ENCODE measurements at places on chromosomes 1 and 21.

GRCh38 chr1:24931146-24931467 lies 1.0 kb upstream of the RUNX3 start:
- DNase-seq: no peak

DNA sequence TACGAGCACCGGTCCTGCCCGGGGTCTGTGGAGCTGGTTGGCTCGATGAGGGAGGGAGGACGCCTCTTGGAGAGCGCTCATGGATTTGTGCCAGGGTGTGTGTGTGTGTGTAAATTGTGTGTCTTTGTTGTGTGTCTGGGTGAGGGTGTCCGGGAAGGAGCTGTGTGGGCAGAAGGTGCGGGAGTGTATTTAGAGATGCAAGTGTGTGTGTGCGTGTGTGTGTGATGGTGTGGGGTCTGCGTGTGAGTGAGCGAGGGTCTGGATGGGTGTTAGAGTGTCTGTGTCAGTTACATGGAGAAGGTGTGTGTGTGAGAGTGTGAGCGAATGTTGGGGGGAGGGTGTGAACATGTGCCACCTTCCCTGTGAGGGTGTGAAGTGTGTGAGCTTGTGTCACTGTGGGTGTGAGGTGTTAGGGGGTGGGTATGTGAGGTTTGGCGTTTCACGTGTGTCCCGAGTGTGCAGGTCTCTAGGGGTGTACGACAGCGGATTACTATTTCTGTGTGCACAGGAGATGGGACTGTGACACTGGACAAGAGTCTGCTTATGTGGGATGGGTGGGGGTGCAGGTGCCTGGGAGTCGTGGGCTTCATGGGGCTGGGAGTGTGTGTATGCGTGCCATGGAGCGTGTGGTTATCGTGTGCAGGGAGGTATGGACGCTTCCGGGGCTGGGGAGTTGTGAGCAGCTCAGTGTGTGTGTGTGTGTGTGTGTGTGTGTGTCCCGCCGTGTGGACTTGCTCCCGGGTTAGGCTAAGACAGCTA lies 880 bp downstream of the IGSF21 start:
- DNase-seq: no peak

DNA sequence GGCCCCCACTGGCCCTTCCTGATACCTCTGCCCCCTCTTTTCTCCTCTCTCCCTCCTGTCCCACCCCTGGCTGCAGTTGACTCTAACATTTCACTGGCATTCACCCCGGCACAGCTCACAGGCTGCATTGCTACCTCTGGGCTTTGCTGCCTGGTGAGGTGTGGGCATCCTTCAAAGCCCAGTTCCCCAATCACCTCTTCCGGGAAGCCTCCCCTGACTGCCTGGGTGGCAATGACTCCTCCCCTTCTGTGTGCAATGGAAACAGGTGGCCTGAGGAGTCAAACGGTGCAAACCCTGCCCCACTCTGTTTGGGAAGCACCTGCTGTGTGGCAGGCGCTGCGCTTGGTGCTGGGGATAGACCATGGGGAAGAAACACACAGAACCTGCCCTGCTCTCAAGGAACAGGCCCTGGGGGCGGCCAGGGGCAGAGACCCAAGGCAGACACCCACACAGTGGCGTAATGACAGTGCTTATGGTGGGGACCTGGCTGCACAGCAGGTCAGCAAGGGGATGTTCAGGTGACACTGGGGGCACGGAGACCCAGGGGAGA lies 39.3 kb upstream of the POFUT2 start:
- DNase-seq: no peak

DNA sequence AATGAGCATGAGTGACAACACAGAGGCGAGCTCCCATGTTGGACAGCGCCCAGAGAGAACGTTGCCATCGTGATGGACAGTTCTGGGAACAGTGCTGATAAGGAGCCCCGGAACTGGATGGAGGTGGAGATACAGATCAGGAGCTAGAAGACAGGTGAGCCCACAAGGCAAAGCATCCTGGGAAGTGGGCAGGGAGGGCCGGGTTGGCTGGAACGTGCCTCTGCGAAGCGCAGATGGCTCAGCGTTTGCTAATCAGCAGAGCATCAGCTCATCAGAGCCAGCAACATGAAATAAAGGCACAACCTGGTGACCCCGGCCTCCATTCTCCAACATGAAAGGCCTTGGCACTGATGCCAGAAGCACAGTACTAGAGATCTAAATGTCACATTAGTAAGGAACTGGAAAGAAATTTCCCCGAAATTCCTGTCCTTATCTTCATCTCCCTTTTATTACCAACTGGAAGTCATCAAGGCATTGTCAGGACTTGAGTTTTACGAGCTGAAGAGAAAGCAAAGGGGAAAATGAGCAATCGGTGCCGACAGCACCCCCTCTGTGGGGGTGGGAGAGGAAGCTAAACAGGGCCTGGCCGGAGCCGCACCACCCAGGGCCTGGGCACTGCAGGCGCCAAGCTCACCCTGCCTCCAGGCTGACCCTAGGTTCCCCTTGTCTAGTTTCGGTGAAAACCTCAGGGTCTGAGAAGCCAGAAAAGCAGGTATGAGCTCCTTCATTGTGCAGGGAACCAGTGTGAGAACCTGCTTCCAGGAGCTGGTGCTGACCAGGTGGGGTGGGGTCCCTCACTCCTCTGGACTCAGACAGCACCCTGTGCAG lies 19.9 kb downstream of the ABCA4 start:
- no peak for DNase-seq

- DNase-seq: no peak
Observed at GRCh38 chr1:185317886-185318310, 855 bp upstream of the IVNS1ABP start.

- DNase-seq: no peak
Observed at GRCh38 chr1:45787905-45788304, 15.5 kb upstream of the MAST2 start.

DNA sequence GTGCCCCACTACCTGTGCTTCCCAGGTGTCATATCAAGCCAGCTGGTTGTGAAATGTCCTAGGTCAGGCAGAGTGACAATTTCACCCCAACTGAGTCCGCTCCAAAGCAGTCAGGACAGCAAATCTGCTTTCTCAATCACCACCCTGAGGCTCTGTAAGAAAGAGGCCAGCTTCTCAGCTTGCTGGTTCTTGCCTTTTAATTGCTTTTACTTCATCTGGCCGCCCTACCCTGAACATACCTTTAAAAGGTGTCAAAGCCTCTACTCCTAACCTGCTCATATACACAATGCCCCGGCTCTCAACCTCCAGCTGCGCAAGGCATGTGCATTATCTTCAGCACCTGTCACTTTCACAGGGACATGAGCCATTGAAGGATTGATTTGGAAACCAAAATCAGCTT lies 581.6 kb downstream of the NPHP4 start:
- DNase-seq: no peak

- no peak for DNase-seq
Observed at GRCh38 chr1:156118177-156118868, 3.8 kb downstream of the LMNA start.

DNA sequence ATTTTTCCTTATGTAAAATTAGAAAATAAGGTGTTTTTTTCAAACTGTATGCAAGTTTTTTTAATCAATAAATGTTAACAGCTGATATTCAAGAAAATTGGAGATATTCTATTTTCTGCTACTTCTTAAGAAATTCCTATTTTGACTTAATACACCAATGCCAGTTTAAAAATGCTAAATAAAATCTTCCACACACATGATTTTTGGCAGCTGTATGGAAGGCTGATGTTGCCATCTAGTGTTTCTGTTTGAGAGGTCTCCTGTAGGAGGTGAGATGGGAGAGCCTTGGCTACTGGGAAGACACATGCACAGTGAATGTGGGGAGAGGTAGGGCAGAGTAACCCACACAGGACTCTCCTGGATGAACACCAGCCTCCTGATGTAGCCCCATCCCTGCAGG lies 29.2 kb upstream of the OR2B11 start:
- DNase-seq: no peak

GRCh38 chr21:42440187-42440792 lies 36.6 kb downstream of the UBASH3A start:
- DNase-seq: no peak

- no peak for DNase-seq
Observed at GRCh38 chr1:7389201-7389905, 381.7 kb upstream of the VAMP3 start.
